ENCODE measurements at places on chromosomes 16 and 17. TPM values are rescaled to one million over a fixed set of nuclear protein-coding genes. Genes with fewer than 3 reads are reported as not detected.

- H3K4me3 ChIP-seq = no peak overlapping the region
- H3K36me3 ChIP-seq = no peaks in the 10 kb centered on the region
- H3K4me1 ChIP-seq = no peaks in the 10 kb centered on the region
- DNase-seq = no peak
- no peak overlapping the region for H3K27ac ChIP-seq
- peaks cover 43% of the 10 kb centered on the region for H3K27me3 ChIP-seq
Observed at GRCh38 chr17:45241328-45242028, 19.8 kb downstream of the FMNL1 start.

The CCL16 gene
- not detected for polyA plus RNA-seq

The ARHGDIG gene
- polyA plus RNA-seq = 81.6 TPM

The CACNA1H gene
- 5.4 TPM for polyA plus RNA-seq

The PROCA1 gene
- polyA plus RNA-seq = 4.8 TPM

- no peaks in the 10 kb centered on the region for H3K36me3 ChIP-seq
- H3K4me3 ChIP-seq = no peak overlapping the region
- H3K27me3 ChIP-seq = peaks cover 10% of the 10 kb centered on the region
- H3K27ac ChIP-seq = no peak overlapping the region
Observed at GRCh38 chr17:49454050-49454449, 39.4 kb upstream of the PHB1 start.

GRCh38 chr17:76265624-76266243 lies 586 bp downstream of the UBALD2 start:
- no peaks in the 10 kb centered on the region for H3K27me3 ChIP-seq
- peak overlapping the region; percentile 71 for H3K4me3 ChIP-seq
- H3K4me1 ChIP-seq = peaks cover 15% of the 10 kb centered on the region
- DNase-seq = peak; percentile 79

- no peak for DNase-seq
- no peak overlapping the region for H3K4me3 ChIP-seq
- no peaks in the 10 kb centered on the region for H3K36me3 ChIP-seq
- no peaks in the 10 kb centered on the region for H3K27me3 ChIP-seq
Observed at GRCh38 chr16:50640919-50641817, 39.9 kb downstream of the SNX20 start.

GRCh38 chr17:81394921-81395599 lies at the start of gene BAHCC1:
TSS of gene BAHCC1 (plus strand) at chr17:81395457. CDS start at chr17:81399740, 4,283 bp downstream.
- peaks cover 37% of the 10 kb centered on the region for H3K4me1 ChIP-seq
- peak; percentile 100 for DNase-seq
- peak within 1 kb of the TSS; percentile 90 for H3K27ac ChIP-seq

GRCh38 chr16:81696961-81697615 lies 82.0 kb upstream of the PLCG2 start:
- peaks cover 25% of the 10 kb centered on the region for H3K36me3 ChIP-seq
- no peak overlapping the region for H3K4me3 ChIP-seq
- H3K27me3 ChIP-seq = no peaks in the 10 kb centered on the region
- H3K4me1 ChIP-seq = peaks cover 6% of the 10 kb centered on the region

DNA sequence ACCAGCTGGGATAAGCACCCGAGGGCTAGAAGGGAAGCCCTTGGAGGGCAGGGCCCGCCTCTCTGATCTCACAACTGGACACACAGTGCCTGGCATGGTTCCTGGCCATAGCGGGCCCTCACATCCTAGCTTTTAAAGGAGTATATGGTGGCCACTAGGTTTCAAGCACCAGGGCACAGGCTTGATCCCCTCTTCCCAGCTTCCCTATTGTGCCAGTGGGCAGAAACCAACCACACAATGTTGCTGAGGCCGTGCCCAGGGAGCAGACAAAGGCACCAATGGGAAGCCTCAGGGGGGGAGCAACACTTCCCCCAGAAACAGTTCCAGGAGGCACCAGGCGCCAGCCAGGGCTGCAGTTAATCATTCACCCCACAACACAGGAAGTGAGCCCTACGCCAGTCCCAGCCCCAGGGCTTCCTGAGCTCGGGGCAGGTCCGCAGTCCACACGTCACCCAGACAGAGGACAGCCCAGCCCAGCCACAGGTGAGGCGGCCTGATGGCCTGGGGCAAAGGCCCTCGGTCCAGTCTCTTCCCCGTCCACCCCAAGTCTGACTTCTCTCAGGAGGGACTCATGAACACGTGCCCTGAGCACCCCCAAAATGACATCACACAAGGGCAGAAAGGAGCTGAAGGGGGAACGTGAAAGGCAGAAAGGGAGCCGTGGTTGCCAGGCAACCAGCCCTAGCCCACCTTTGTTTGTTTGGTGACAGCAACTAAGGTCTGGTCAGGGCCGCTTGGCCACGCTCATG lies 12.8 kb downstream of the SMIM5 start:
- DNase-seq = peak; percentile 96
- peaks cover 6% of the 10 kb centered on the region for H3K4me1 ChIP-seq
- peak overlapping the region; percentile 8 for H3K4me3 ChIP-seq
- H3K27me3 ChIP-seq = no peaks in the 10 kb centered on the region

DNA sequence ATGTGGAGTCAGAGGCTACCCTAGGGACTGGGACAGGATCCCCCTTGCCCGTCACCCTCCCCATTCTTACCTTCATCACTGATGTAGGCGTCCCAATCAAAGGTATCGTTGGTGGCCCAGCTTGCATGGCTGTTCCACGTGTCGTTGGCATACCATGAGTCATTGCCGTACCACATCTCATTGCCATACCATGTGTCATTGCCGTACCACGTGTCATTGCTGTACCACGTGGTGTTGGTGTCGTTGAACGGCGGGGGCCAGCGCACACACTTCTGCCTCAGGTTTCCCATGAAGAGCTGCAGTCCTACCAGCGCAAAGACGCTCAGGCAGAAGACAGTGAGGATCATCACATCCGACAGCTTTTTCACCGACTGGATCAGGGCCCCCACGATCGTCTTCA lies 4.8 kb downstream of the SCN4A start:
- no peak overlapping the region for H3K27ac ChIP-seq
- no peak for DNase-seq
- H3K27me3 ChIP-seq = no peaks in the 10 kb centered on the region
- no peak overlapping the region for H3K4me3 ChIP-seq
- no peaks in the 10 kb centered on the region for H3K4me1 ChIP-seq

DNA sequence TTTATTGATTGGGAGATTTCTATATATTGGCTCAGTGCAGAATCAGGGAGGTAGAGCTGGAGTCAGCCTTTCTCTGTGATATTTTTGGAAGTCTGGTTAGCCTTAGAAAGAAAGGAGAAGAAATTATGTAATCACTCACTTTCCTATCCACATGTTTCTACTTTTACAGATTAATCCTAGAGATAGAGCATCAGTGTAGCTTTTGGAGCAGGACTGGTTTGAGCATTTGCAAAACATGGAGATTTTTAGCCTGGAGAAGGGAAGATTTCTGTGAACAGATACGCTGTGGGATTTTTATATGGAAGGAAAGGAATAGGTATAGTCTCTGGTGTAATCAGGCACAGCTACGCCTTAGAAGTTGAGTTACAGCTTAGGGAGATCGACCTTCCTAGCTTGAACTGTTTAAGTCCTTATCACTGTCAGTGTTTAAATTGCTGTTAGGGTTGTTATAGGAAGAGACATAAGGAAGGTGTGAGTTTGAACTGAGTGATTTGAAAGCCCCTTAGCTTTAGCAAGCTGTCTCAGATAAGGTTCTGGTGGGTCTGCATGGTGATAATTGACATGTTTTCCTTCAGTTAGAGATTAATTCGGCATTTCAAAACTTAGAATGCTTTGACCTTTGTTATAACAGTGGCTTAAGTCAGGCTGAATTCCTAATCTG lies 20.5 kb downstream of the METTL9 start:
- H3K36me3 ChIP-seq = no peaks in the 10 kb centered on the region
- no peak overlapping the region for H3K4me3 ChIP-seq
- H3K27me3 ChIP-seq = no peaks in the 10 kb centered on the region
- peak; percentile 31 for DNase-seq

GRCh38 chr17:65790241-65790640 lies 228.8 kb upstream of the AXIN2 start:
- no peaks in the 10 kb centered on the region for H3K4me1 ChIP-seq
- no peak for DNase-seq
- H3K4me3 ChIP-seq = no peak overlapping the region

The KCNH6 gene
- polyA plus RNA-seq = 0.45 TPM

GRCh38 chr16:15672514-15673167 lies 22.6 kb downstream of the NDE1 start:
- no peaks in the 10 kb centered on the region for H3K27me3 ChIP-seq
- DNase-seq = peak; percentile 57
- H3K36me3 ChIP-seq = peaks cover 1% of the 10 kb centered on the region
- H3K4me3 ChIP-seq = no peak overlapping the region
- H3K27ac ChIP-seq = peak overlapping the region; percentile 90

- no peaks in the 10 kb centered on the region for H3K27me3 ChIP-seq
- H3K27ac ChIP-seq = no peak overlapping the region
- no peaks in the 10 kb centered on the region for H3K4me1 ChIP-seq
Observed at GRCh38 chr17:28018439-28019070, 23.9 kb upstream of the NLK start.

DNA sequence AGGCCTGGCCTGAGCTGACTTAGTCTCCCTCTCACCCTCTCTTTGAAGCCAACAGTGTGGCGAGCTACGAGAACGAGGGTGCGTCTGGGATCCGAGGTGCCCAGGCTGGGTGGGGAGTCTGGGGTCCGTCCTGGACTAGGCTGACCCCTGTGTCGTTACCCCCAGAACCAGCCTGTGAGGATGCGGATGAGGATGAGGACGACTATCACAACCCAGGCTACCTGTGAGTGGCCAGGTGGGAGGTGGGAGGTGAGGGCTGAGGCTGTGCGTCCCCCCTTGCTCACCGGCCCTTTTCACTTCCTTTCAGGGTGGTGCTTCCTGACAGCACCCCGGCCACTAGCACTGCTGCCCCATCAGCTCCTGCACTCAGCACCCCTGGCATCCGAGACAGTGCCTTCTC lies 1.6 kb downstream of the LAT start:
- H3K4me1 ChIP-seq = no peaks in the 10 kb centered on the region
- peak overlapping the region; percentile 48 for H3K4me3 ChIP-seq
- H3K27me3 ChIP-seq = no peaks in the 10 kb centered on the region

GRCh38 chr16:62676306-62676705 lies 640.1 kb upstream of the CDH8 start:
- H3K4me1 ChIP-seq = no peaks in the 10 kb centered on the region
- no peak overlapping the region for H3K4me3 ChIP-seq
- no peaks in the 10 kb centered on the region for H3K36me3 ChIP-seq
- no peak overlapping the region for H3K27ac ChIP-seq

DNA sequence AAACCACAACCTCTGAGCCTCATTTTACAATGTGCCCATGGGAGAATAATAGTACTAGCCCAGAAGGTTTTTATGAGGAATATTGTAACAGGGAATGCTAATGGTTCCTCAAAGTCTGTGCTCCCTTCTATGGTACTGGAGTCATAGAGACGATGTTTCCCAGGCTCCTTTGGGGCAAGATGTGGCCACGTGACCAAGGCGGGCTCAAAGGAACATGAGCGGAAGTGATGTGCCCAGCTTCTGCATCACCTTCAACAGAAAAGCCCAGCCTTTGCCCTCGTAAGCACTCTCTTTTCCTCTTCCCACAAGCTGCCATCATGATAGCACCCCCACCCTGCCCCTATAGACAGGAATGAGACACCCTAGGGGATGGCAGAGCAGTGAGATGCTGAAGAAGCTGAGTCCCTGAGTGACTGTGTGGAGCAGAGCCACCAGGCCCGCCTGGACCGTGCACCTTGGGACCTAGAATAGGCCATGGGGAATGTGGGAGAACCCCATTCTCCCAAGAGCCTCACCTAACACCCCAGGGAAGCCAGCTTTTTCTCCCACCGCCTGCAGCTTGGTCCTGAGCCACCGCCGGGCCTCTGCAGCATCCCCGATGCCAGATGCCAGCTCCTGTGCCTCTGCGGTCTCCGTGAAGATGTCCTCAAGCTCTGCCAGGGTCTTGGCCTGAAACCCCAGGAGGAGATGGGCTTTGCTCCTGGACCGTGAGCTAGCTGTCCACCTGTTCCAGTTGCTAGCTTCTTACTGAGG lies 22.2 kb upstream of the PIK3R6 start:
- H3K4me1 ChIP-seq = no peaks in the 10 kb centered on the region
- DNase-seq = no peak
- no peak overlapping the region for H3K4me3 ChIP-seq
- no peaks in the 10 kb centered on the region for H3K27me3 ChIP-seq
- H3K27ac ChIP-seq = no peak overlapping the region
- H3K36me3 ChIP-seq = no peaks in the 10 kb centered on the region

DNA sequence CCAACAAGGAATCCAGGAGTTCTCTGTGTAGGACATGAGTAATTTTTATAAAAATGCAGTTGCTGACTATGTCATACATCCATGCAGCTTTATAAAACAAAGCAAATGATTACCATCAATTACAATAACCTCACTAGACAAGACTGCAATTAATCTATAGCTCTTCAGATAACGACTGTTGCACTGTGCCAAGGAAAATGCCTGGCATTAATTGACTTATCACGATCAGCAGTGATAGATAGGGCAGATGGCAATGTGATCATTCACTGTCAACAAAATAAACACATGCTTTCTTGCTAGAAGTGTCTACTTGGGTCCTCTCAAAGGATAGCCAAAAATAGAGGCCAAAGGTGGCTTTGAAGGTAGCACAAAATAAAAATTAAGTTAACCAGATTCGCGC lies 415.0 kb downstream of the CA10 start:
- H3K36me3 ChIP-seq = no peaks in the 10 kb centered on the region
- no peak for DNase-seq
- H3K27ac ChIP-seq = no peak overlapping the region
- H3K27me3 ChIP-seq = no peaks in the 10 kb centered on the region

- no peaks in the 10 kb centered on the region for H3K36me3 ChIP-seq
- no peak overlapping the region for H3K27ac ChIP-seq
- H3K27me3 ChIP-seq = no peaks in the 10 kb centered on the region
- no peak overlapping the region for H3K4me3 ChIP-seq
Observed at GRCh38 chr16:51939378-51939871, 607.5 kb downstream of the TOX3 start.

GRCh38 chr16:11350519-11350918 lies 5.3 kb downstream of the RMI2 start:
- peak overlapping the region; percentile 63 for H3K27ac ChIP-seq
- no peaks in the 10 kb centered on the region for H3K27me3 ChIP-seq
- H3K36me3 ChIP-seq = peaks cover 4% of the 10 kb centered on the region

DNA sequence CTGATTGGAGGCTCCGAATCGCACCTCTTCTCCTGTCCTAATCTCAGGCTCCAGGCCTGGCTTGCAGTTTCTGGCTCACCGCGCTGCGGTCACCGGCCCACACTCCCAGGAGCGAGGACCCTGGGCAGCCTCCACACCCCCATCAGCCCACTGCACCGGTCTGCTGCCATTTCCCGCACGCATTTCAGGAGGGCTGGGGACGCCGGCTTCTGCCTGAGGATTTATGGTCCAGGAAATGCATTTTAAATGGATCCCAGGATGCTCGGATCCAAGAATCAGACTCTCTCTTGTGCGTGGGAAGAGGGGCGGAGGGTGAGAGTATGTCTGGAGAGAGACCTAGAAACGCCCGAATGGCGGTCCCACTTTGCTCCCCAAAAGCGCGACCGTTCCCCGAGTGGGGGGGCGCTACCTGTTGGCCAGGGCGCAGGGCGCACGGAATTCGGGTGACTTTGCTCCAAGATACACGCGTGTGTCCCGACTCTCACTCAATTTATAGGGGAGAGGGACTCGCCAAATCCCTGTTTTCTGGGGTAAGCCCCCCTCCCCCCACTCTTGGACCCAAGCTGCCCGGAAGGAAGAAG lies 817 bp upstream of the JPH3 start:
- DNase-seq = no peak
- no peak overlapping the region for H3K27ac ChIP-seq
- H3K36me3 ChIP-seq = no peaks in the 10 kb centered on the region
- no peaks in the 10 kb centered on the region for H3K4me1 ChIP-seq

- H3K27me3 ChIP-seq = no peaks in the 10 kb centered on the region
- no peak for DNase-seq
- peaks cover 62% of the 10 kb centered on the region for H3K4me1 ChIP-seq
- H3K4me3 ChIP-seq = no peak overlapping the region
- no peak overlapping the region for H3K27ac ChIP-seq
- H3K36me3 ChIP-seq = no peaks in the 10 kb centered on the region
Observed at GRCh38 chr17:8159032-8159400, 3.7 kb downstream of the VAMP2 start.

The C16orf86 gene
- 1.9 TPM for polyA plus RNA-seq

All from small intestine (tissue), 16 donors.